ENCODE measurements at places on chromosomes 1 and 21.

GRCh38 chr1:25628741-25629421 lies 12.3 kb downstream of the MAN1C1 start:
- H3K27me3 ChIP-seq, result no peaks in the 10 kb centered on the region
- H3K4me1 ChIP-seq, result peaks cover 73% of the 10 kb centered on the region
- no peak for DNase-seq
- H3K4me3 ChIP-seq, result peak overlapping the region; percentile 3
- peaks cover 3% of the 10 kb centered on the region for H3K36me3 ChIP-seq
- peak overlapping the region; percentile 49 for H3K27ac ChIP-seq

DNA sequence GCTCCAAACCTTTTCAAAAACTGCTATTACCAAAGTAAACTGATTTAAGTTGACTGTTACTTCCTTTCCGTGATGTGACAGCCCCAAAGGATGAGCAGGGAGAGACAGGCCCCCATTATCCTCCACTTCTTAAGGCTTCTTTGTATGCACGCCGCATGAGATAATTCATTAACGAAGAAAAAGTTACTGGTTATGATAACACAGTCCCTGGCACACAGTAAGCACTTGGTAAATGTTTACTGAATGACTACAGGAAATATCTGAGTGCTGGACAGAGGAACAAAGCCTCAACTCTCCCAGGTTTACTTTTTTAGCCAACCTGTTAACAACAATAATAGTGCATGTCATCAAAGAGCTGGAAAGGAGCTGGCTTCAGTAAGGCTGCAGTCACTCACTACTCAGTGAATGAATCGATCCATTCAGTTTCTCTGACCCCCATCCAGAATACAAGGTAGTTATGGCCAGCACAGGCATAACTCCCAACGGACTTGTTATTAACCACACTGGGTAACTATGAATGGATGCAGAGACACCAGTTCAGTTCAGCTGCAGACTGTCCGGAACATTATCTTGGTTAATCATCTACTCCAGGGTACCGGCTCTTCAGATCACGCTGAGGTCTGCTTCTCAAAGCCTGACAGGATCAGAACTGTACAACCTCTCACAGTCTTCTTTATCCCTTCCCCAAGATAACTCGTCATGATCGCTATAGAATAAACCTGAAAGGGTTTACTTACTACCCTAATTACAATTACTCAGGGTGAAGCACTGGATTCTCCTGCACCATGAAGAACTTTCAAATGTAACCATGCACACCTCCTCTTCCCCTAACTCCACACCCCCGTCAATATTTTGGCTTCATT lies 58.3 kb downstream of the TGFBR3 start:
- H3K4me3 ChIP-seq, result no peak overlapping the region
- H3K27me3 ChIP-seq, result no peaks in the 10 kb centered on the region
- peaks cover 41% of the 10 kb centered on the region for H3K4me1 ChIP-seq
- DNase-seq, result no peak
- H3K36me3 ChIP-seq, result no peaks in the 10 kb centered on the region

- H3K27me3 ChIP-seq, result no peaks in the 10 kb centered on the region
- no peak overlapping the region for H3K27ac ChIP-seq
- no peak for DNase-seq
- peaks cover 2% of the 10 kb centered on the region for H3K36me3 ChIP-seq
- no peaks in the 10 kb centered on the region for H3K4me1 ChIP-seq
- H3K4me3 ChIP-seq, result no peak overlapping the region
These were observed 109.1 kb upstream of the HOOK1 start for GRCh38 chr1:59705466-59706302.

DNA sequence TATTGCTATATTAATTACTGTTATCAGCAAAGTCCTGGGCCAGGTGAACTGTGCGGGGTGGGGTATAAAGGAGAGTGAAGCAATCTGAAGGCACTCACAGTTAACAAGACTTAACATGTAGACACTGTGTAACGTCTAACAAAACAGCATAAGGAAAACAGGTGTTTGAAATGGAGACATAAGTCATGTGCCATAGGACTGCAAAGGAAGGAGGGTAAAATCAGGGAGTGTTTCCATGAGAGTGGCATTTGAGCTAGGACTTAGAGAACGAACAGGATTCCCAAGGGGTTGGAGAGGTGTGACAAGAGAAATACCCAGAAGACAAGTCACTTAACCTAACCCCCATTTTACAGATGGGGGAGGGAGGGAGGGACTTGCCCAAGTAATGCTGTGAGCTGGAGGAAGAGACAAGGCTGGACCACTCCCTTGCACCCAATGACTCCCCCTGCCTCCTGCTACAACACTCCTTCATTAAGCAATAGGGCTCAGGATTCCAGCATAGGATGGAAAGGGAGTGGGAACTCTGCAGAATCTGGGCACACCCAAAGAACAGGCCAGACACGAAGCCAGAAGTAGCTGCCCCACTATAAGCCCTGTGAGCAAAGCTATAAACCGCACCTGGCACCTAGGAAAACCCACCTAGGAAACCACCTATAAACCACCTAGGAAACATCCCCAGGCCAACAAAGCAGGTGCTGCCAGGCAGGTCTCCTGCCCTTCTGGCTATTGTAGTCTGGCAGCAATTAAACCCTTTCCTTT lies 6.6 kb downstream of the PEF1 start:
- H3K27ac ChIP-seq, result peak overlapping the region; percentile 28
- DNase-seq, result no peak
- H3K4me3 ChIP-seq, result no peak overlapping the region
- no peaks in the 10 kb centered on the region for H3K27me3 ChIP-seq
- peaks cover 34% of the 10 kb centered on the region for H3K36me3 ChIP-seq
- peaks cover 25% of the 10 kb centered on the region for H3K4me1 ChIP-seq

DNA sequence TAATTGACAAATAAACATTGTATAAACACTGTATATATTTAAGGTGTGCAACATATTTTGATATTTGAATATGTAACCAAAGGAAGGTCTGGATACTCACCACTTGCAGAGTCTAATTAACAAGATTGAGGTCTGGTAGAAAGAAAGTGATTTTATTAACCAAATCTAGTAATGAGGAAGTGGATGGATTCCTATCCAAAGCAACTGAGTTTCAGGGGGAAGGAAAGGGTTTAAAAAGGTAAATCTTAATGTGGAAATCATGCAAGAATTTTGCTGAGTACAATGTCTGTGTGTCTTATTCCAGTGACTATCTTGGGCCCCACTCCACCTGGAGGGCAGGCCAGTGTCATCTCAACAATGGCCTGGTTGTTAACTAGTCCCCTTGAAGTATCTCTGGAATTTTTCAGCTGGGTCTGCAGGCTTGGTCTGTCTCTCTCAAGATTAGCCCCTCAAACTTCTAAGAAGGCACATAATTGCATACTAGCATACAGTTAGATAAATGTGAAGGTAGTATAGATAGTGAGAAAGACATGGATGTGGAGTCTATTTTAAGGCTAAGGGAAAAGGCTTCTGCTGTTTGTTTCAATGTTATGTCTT lies 262.7 kb upstream of the RGS18 start:
- H3K4me1 ChIP-seq, result no peaks in the 10 kb centered on the region
- no peak for DNase-seq
- H3K36me3 ChIP-seq, result no peaks in the 10 kb centered on the region
- H3K4me3 ChIP-seq, result no peak overlapping the region

- no peak overlapping the region for H3K4me3 ChIP-seq
- no peak overlapping the region for H3K27ac ChIP-seq
- no peaks in the 10 kb centered on the region for H3K27me3 ChIP-seq
- H3K4me1 ChIP-seq, result no peaks in the 10 kb centered on the region
- peaks cover 16% of the 10 kb centered on the region for H3K36me3 ChIP-seq
These were observed 153.7 kb upstream of the L1TD1 start for GRCh38 chr1:62040973-62041372.

DNA sequence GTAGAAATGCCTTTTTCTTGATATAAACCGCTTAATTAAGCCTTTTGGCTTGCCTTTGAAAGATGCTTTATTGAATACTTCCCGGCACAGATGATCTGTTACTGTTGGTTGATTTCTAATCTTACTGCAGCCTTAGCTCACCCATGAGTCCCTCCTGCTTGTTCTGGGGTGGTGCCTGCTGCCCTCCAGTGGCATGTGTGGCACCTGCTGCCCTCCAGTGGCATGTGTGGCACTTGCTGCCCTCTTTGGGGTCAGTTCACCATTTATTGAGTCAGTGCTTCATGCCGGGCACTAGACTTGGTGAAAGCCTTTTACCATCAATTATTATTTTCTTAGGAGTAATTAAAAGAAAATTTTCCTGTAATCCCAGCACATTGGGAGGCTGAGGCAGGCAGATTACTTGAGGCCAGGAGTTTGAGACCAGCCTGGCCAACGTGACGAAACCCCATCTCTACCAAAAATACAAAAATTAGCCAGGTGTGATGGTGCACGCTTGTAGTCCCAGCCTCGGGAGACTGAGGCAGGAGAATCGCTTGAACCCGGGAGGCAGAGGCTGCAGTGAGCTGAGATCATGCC lies 54.3 kb downstream of the ADARB1 start:
- no peaks in the 10 kb centered on the region for H3K27me3 ChIP-seq
- peak; percentile 79 for DNase-seq
- no peak overlapping the region for H3K4me3 ChIP-seq
- H3K36me3 ChIP-seq, result peaks cover 43% of the 10 kb centered on the region
- peaks cover 39% of the 10 kb centered on the region for H3K4me1 ChIP-seq

GRCh38 chr1:90963651-90964050 lies 58.2 kb downstream of the ZNF644 start:
- peaks cover 49% of the 10 kb centered on the region for H3K4me1 ChIP-seq
- no peak overlapping the region for H3K4me3 ChIP-seq
- no peaks in the 10 kb centered on the region for H3K27me3 ChIP-seq

- no peaks in the 10 kb centered on the region for H3K36me3 ChIP-seq
- no peak overlapping the region for H3K4me3 ChIP-seq
- H3K27ac ChIP-seq, result no peak overlapping the region
- no peaks in the 10 kb centered on the region for H3K4me1 ChIP-seq
- peaks cover 55% of the 10 kb centered on the region for H3K27me3 ChIP-seq
- DNase-seq, result no peak
These were observed 138.3 kb downstream of the FOXD2 start for GRCh38 chr1:47575855-47576757.

GRCh38 chr1:12469990-12470389 lies 148.0 kb downstream of the DHRS3 start:
- no peak overlapping the region for H3K4me3 ChIP-seq
- peaks cover 84% of the 10 kb centered on the region for H3K4me1 ChIP-seq
- no peak for DNase-seq

DNA sequence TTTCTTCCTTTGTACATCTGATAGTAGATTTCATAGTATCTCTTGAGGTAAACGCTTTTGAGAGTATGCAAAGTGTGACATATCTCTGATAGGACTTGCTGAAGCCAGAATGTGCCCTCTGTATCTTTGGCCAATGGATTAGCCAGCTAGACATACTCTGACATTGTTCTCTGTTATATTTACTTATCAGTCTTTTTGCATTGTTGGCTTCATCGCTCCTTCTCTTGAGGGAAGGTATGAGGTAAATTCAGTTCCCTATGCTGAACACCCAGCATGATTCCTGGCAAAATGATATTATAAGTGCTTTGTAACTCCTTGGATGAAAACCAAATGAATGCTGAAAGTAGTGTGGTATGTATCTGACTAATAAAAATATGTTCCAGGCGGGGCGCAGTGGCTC lies 163.2 kb upstream of the CACYBP start:
- no peak for DNase-seq
- H3K4me3 ChIP-seq, result no peak overlapping the region
- H3K27me3 ChIP-seq, result no peaks in the 10 kb centered on the region
- H3K4me1 ChIP-seq, result peaks cover 9% of the 10 kb centered on the region
- H3K27ac ChIP-seq, result no peak overlapping the region

DNA sequence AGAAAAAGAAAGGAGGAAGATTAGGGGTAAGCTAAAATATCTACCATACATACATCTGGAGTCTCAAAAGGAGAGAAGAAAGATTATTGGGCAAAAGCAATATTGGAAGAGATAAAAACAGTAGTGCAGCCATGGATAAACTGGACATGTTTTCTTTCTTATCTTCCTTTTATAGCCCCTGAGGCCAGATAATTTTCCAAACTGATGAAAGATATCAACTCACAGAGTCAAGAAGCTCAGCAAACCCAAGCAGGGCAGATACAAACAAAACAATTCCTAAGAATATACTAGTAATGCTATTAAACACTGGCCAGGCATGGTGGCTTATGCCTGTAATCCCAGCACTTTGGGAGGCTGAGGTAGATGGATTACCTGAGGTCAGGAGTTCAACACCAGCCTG lies 5.8 kb upstream of the PSMB4 start:
- no peak overlapping the region for H3K27ac ChIP-seq
- H3K4me1 ChIP-seq, result peaks cover 4% of the 10 kb centered on the region
- no peaks in the 10 kb centered on the region for H3K27me3 ChIP-seq
- H3K4me3 ChIP-seq, result no peak overlapping the region
- no peak for DNase-seq
- no peaks in the 10 kb centered on the region for H3K36me3 ChIP-seq

- H3K4me1 ChIP-seq, result no peaks in the 10 kb centered on the region
- no peak overlapping the region for H3K4me3 ChIP-seq
These were observed 137.7 kb upstream of the ADGRL2 start for GRCh38 chr1:81662913-81663526.

- no peak overlapping the region for H3K27ac ChIP-seq
- peaks cover 6% of the 10 kb centered on the region for H3K27me3 ChIP-seq
- H3K4me3 ChIP-seq, result no peak overlapping the region
- H3K36me3 ChIP-seq, result no peaks in the 10 kb centered on the region
These were observed 445.5 kb downstream of the MATN1 start for GRCh38 chr1:30277911-30278310.

DNA sequence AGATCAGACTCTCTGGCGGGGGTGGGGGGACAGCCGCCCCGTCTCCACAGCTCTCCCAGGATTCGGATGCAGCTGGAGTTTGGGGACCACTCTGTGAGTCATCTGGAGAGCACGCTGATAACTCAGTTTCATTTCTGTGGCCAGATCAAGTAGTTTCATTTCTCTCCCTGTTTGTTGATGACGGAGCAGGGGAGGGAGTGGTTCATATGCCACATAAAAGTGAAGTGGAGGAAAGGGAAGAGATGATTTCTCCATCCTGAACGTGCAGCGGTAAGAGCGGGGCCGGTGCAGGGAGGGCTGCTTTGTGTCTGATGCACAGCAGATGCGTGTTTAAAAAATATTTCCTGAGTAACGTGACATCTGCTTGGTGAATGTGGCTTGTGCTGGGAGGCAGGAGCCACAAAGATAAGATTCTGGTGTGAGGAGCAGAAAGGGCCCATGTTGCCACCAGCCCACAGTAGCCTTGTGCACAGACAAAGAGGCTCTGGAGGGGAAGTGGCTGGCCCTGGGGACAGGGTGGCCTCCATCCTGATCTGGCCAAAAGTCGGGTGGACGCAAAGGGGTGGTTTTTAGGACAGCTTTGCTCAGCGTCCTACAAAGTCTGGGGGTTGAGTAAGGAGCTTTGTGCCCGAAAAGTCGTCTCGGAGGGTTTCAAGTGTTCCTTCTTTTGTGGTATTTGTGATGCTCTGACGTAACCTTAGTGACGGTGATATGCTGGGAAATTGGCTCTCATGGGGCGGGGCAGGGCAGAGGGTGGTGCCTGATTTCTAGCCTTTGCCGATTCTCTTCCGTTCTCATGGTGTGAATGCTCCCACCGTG lies at the start of gene MX2:
Gene MX2, plus strand, starts transcription at position 242 of the 819 bp plus-strand sequence. CDS start 14,880 bp downstream, outside the sequence.
- H3K4me3 ChIP-seq, result peak within 1 kb of the TSS; percentile 74
- peak within 1 kb of the TSS; percentile 96 for H3K27ac ChIP-seq
- H3K27me3 ChIP-seq, result no peaks in the 10 kb centered on the region
- DNase-seq, result peak; percentile 80
- peaks cover 63% of the 10 kb centered on the region for H3K4me1 ChIP-seq

All from activated T-cell treated with anti-CD3 and anti-CD28 coated beads, Interleukin-2, amount 50 U/mL, for 24 hours (primary cell).